ENCODE measurements at places on chromosomes 7 and 10.
A peak's percentile ranks its signal among the peaks of the same experiment; 100 is the strongest.

DNA sequence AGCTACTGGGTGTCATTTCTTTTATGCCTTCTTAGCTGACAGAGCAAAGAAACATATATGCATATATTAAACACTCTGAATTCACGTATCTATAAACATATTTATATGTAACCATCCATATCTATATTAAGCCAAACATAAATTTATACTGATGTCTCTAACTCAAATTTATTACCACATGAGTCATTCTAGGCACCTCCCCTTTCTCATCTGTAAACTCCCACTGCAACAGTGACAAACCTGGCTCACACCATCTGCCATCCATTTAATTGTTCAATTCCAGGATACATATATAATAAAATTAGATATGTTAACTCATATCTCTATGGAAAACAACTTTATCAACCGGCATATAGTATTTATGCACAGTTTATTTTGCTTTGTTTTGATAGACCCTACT, 722.3 kb downstream of the SORCS1 start:
- DNase-seq = no peak

DNA sequence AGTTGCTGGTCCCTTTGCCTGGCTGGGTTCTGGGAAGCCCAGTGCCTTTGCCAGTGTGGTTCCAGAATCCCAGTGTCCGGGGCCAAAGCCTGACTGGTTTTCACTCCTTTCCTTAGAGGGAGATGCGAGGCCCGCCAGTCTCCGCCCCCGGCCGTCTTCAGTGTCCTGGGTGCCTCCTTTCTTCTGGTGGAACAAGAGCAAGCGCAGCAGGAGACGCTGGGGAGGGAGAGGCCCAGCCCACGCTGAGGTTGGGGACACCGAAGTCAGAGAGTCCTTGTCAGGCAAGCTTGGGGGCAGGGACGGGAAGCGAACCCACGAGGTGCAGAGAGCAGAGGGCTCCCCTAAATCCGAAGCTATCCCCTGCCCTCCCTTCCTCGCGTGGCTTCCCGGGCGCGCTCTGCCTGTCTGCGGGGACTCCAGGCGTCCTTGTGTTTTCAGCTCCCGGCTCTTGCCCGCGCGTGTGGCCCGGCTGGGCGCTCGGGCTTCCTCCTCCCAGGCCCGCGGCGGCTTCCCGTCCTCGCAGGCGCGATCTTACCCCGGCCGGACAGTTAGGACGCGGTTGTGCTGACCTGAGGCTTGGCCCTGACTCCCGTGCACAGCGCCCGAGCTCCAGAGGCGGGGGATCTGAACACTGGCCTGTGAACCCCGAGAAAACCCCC, 60.6 kb upstream of the UBE3C start:
- no peak for DNase-seq

- DNase-seq = no peak
Measured at GRCh38 chr10:83516788-83517187, 622.5 kb upstream of the GHITM start.

DNA sequence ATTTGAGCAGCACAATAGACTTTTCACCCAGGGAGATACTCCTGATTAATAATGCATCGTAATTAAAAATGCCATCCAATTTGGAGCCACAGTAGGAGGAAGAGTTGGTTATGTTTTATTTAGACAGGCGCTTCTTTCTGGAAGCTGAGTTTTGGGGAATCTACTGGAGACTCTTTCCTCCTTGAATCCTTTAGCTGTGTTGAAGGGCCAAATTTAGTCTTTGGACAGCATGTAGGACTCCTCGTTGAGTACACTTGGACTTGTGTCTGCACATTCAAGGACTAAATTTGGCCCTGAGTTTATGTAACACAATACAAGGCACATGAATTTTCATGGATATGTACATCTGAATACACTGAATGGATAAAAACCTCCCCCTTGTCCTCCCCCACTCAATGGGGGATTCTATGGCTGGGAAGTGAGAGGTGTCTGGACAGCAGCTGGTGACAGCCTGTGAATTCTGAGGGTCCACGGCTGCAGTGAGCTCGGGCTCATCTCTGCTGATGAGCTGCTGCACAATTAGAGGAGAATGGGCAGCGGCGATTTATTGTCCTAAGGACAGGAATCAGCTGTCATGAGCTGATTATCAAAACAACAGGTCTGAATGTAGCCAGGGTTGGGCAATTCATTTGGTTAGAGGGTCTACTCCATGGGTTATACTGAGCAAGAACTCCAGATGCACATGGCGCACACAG, 95.2 kb downstream of the PRTFDC1 start:
- DNase-seq = no peak

DNA sequence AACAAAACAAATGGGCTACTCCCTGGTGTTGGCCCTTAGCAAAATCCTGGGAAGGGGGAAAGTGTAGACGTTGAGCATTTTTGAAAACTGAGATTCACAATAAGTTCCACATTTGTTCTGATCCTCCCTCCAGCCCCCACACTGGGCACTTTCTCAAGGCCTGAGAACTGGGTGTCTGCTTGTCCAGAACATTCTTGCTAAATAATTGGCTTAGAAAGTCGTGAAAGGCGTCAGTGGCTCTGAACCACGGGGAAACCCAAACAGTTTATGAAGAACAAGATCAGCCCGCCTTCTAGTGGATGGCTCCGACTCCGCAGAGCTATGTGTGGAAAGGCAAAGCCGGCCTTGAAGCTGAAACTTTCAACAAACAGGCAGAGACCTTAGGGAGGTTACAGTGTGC, 370.1 kb downstream of the PRPF18 start:
- no peak for DNase-seq

DNA sequence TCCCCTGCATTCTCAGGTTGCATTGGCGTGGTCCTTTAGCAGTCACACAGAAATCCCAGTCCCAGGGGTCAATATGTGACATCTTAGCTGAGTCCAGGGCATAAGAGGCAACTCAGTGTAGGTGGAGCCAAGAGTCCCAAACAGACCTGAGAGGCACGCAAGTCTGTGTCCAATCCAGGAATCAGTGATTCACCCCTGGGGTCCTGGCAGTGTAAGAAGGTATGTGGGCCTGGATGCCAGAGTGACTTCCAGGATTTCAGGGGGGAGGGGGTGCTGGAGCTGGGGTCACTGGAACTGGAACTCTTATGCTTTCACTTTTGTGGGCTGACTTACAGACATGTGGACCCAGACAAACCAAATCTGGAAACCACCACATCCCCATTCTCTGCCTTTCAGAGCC, 26.8 kb downstream of the FRMPD2 start:
- DNase-seq = peak; percentile 4
